ENCODE measurements at places on chromosomes 3 and 15. TPM values are rescaled to one million over a fixed set of nuclear protein-coding genes. Genes with fewer than 3 reads are reported as not detected.
A peak's percentile ranks its signal among the peaks of the same experiment; 100 is the strongest.

DAZL gene
- total RNA-seq: not detected

SERPINI2 gene
- total RNA-seq: not detected

NRG4 gene
- 0.27 TPM for total RNA-seq

ANKUB1 gene
- total RNA-seq: 2.8 TPM

ERC2 gene
- 1.7 TPM for total RNA-seq

ISLR gene
- total RNA-seq: 120 TPM

CYP1A2 gene
- total RNA-seq: not detected

GALNT15 gene
- total RNA-seq: 54.4 TPM

DNA sequence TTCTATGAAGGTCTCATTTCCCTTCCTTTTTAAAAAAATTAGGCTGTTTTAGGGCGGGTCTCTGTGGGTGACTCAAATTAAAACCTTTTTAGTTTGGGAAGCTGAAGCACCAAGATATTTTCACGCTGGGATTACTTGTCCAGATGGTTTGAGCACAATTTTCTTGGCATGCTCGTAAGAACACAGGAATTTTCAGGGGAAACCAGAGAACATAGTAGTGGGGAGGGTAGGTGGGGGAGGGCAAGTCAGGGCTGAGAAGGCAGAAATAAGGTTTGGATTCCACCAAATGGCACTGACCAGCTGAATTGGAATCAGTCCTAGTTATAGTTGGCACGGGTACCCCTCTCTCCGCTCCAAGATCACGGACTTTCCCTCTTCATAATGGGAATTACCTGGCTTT lies 97.3 kb upstream of the LRIG1 start:
- no peak for DNase-seq

GRCh38 chr3:183812761-183813445 lies 12.5 kb downstream of the MAP6D1 start:
- DNase-seq: no peak

DNA sequence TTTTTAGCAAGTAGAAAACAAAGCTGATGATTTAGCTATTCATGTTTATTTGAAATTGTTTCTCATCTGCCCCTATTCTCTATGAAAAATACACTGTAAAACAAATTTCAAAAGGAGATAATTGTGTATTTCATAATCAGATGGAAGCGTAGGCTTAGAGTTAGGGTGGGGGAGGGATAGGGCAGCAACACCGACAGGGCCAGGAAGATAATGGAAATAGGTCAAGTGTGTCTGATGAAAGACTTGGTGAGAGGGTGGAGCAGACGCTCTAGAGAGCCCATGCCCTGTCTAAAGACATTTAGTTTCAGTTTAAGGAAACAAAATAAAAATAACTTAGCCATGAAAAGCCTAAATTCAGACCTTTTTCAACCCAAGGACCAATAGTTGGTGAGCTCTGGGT lies 51.6 kb upstream of the ARL6 start:
- DNase-seq: no peak

- DNase-seq: peak; percentile 83
These were observed 46.4 kb downstream of the DNASE1L3 start for GRCh38 chr3:58164199-58164879.

- no peak for DNase-seq
These were observed 85.7 kb upstream of the WNT5A start for GRCh38 chr3:55572816-55573215.

- DNase-seq: no peak
These were observed 291.1 kb upstream of the ROPN1 start for GRCh38 chr3:124282751-124283651.

DNA sequence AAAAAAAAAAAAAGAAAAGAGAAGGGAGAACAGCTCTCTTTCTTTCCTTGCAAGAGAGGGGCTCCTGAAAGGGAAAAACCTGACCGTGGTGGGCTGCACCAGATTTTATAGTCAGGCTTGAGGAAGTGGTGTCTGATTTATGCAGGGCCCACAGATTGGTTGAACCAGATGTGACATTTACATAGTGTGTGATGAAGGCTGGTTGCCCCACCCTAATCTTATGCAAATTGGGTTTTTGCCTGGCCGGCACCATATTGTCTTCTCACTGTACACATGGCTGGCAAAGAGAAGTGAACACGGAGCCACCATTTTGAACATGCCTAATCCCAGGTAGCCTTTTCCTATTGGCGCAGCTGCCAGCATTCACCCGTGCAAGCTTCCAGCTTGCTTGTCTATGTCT lies 154.4 kb downstream of the OXSM start:
- no peak for DNase-seq

- DNase-seq: no peak
These were observed 2.1 kb downstream of the SNX33 start for GRCh38 chr15:75649848-75650247.

DNA sequence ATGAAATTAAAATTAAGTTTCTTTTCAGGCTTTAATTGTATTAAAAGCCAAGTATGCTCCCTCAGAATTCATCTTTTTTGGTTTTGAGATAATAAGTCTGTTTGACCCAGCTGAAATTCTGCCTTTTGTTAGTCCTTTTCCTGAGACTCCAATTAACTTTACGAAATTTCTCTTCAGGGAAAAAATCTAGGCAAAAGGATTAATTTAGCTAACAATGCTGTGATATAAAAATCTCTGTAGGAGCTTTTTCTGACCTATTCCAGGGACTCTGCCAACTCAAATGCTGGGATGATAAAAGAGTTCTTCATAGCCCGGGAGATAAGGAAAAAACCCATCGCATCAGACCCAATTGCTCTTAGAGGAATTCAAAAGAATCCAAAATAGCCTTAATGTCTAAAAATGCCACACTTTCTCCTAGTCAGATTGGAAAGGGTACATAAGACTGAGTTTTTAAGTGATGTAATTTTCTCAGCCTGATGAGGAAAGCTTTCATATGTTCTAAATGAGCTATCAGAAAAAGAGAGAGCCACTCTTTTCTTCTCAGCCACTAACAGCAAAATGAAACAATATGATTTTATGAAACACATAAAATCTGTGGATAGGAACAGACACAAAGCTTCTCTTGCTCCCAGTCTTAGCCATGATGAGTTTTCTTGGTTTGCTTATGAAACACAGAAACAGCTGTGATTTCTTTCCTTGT lies 405.1 kb downstream of the ROBO1 start:
- no peak for DNase-seq

- peak; percentile 78 for DNase-seq
These were observed 83.9 kb downstream of the CHSY1 start for GRCh38 chr15:101167753-101168462.

DNA sequence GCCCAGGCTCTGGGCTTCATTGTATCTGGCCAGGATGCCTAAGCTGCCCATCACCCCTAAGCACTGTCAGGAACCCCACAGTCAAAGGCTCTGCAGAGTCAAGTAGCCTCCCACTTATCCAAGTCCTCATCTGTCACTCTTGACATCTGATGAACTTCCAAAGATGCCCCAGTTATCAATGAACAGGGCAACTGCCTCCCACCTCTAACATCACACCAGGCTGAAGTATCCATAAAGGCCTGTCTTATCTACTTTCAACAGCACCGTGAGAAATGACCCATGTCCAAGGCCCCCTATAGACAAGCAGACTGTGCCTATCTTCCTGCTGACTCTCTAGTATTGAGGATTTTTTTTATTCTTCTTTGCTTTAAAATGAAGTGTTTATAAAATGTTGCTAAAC lies 56.4 kb downstream of the TRIM69 start:
- no peak for DNase-seq

GRCh38 chr3:133487920-133488540 lies 85.5 kb upstream of the CDV3 start:
- no peak for DNase-seq

- no peak for DNase-seq
These were observed 12.9 kb upstream of the MB21D2 start for GRCh38 chr3:192930577-192930976.

DNA sequence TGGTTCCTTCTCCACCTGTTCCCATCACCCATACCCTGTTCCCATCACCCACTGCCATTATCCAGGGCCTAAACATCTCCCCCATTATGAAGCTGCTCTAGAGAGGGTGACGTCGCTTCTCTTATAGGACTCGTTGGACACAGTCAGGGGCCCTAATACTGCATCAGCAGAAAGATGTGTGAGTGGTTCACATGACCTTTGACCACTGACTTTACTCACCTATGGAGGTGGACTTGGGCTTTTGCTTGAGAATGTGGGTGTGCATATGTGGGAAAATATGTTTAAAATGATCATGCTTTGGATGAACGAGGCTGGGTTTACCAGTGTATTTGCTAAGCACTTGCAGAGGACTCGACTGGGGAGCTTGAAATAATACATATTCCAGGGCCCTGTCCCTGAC lies 26.8 kb downstream of the RBP2 start:
- no peak for DNase-seq

GRCh38 chr3:8938021-8938420 lies 25.3 kb downstream of the RAD18 start:
- DNase-seq: no peak

DNA sequence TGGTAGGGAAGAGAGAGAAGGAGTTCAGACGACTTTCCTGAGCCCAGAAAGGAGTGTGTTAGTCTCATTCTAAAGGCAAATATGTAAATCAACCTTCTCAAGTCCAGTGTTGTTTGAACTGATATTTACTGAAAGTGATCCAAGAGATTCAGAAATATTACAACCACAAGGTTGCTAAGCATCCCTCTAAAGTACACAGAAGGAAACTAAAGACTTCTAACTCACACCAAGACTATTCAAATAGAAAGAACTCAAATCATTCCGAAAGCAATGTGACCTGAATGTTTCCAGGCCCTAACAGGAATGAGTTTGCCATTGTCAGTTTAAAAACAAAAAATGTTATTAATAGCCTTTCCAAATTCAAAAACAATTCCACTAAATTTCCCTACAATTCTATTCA lies 56.9 kb upstream of the VGLL3 start:
- DNase-seq: no peak

GRCh38 chr15:96334017-96334704 lies 3.7 kb downstream of the NR2F2 start:
- peak; percentile 60 for DNase-seq

GRCh38 chr15:34999906-35000305 lies 11.8 kb upstream of the ZNF770 start:
- DNase-seq: no peak
